ENCODE measurements at places on chromosomes 16 and 17.
A peak's percentile ranks its signal among the peaks of the same experiment; 100 is the strongest.

- DNase-seq = no peak
Measured at GRCh38 chr17:3036800-3037199, 26.6 kb downstream of the OR1D5 start.

DNA sequence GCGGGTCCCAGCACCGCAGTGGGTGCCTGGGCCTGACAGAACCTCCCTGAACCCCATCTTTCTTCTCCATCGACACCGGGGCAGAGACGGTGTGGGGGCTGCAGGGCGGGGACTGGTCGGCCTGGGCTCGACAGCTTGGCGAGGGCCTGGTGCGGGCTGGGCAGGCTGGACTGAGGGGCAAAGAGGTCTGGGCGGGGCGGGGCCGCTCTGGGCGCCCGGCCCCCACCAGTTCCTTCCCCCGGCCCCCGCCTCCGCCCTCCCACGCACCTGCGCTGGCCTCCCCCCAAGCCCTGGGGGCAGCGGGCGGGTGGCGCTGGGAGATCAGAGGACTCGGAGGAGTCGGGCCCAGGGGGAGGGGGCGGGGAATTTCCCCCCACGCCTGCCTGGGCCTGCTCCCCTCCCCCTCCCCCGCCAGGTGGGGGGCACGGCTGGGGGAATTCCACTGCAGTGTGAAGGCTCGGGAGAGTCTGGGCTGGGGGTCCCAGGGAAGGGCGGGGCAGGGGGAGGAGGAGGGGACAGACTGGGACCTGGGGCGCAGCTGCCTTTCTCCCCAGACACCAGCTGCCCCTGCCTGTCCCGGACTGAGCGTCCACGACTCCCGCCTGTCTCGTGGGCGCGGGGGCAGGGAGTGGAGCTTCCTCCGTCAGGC lies 877 bp upstream of the KREMEN2 start:
- peak; percentile 64 for DNase-seq

- DNase-seq = no peak
Measured at GRCh38 chr16:66414891-66415290, 12.2 kb upstream of the BEAN1 start.

DNA sequence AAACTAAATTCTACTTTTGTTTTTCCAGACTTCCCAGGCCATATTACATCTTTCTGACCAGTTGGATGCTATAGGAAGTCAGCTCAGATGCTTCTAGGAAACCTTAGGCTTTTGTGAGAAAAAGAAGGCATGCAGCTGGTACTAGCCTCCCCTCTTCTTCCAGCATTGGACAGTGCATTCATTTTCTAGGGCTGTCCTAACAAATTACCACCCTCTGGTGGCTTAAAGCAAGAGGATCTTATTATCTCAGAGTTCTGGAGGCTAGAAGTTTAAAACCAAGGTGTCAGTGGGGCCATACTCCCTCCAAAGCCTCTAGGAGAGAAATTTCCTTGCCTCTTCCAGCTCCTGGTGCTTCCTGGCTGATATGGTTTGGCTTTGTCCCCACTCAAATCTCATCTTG lies 467.8 kb downstream of the SLC39A11 start:
- no peak for DNase-seq

GRCh38 chr16:81480606-81481206 lies 36.1 kb downstream of the CMIP start:
- no peak for DNase-seq
